ENCODE measurements at places on chromosomes 1 and 21.

DNA sequence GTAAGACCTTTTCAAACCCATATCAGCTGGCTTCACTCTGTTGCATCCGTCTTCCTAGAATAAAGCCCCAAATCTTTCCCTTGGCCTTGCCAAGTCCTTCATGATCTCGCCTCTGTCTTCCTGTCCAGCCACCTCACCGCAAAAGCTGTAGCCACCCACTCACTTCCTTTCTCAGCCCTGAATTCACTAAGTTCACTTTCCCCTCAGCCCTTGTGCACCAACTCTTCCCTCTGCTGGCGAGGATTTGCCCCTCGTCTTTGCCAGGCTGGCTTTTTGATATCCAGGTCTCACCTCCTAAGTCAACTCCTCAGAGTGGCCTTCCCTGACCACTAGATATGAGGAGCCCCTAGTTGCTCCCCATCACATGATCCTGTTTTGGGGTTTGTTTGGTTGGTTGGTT lies 3.9 kb upstream of the COL16A1 start:
- DNase-seq, result no peak

- no peak for DNase-seq
Measured at GRCh38 chr1:1274931-1275431, 1.3 kb upstream of the UBE2J2 start.

GRCh38 chr1:203547147-203547546 lies 53.2 kb downstream of the OPTC start:
- no peak for DNase-seq

DNA sequence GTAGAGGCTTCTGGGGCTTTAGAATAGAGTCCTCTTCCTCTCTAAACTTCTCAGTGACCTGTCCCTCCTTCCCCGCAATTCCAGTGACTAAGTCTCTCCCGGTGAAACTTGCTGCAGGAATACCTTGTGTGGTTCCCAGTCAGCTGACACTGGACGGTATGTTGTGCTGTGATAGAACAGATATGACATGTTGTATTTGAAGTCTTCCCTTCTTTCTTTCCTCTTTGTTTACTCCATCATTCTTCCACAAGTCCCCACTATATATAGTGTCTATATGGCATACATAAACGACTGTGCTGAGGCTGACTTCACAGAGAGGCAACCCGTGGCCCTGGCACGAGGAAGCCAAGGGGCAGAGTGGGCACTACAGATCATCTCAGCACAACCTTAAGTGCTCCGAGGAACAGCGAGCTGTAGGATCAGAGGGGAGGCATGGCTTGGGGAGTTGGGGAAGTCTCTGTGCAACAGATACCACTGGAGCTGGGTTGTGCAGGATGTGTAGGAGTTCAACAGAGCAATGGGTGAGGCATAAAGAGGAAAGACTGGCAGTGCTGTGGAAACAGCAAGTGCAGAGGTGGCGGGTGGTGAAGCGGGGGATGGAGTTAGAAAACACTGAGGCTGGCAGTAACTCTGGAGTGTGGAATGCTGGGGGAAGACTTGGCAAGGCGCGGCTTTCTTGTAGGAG lies 237.8 kb downstream of the TRABD2B start:
- DNase-seq, result no peak

GRCh38 chr1:11564237-11564636 lies 85.3 kb downstream of the DISP3 start:
- no peak for DNase-seq

GRCh38 chr1:180617774-180618395 lies 13.9 kb upstream of the XPR1 start:
- DNase-seq, result peak; percentile 24

DNA sequence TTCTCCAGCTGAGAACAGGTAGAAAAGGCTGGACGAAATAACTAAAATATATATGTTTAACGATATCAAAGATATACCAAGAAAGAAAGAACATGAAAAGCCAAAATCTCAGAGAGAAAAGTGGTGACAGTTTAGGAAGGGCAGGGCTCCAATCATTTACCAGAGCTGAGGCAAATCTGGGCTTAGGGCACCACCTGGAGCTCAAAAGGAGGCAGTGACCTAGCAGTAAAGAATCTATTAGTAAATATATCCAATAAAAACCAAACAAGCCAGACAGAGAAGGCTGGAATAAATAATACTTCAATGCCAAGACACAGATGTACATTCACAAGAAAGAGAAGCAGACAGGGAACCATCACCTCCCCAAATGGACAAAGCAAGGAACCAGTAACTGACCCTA lies 43.5 kb downstream of the CHIA start:
- DNase-seq, result peak; percentile 21

DNA sequence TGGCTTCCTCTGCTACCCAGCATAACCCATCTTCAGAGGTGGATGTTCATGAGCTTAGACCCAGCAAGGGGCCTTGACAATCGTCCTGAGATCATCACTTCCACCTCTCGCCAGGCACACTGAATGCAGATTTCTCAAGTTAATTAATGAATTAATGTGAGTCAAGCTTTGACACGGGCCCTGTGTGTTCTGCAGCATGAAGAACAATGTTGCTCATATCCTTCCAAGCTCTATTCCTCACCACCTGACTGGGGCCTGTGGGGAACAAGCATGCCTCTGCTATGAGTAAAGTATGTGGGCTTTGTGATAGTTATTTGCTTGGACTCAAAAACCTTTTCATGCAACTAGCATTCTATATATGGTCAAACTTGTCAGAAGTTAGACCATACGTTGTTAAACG lies 122.0 kb downstream of the SEC16B start:
- no peak for DNase-seq

GRCh38 chr21:23853796-23854379 lies 1753.4 kb downstream of the MRPL39 start:
- DNase-seq, result no peak

GRCh38 chr1:23889074-23889473 lies 21.0 kb upstream of the FUCA1 start:
- no peak for DNase-seq

DNA sequence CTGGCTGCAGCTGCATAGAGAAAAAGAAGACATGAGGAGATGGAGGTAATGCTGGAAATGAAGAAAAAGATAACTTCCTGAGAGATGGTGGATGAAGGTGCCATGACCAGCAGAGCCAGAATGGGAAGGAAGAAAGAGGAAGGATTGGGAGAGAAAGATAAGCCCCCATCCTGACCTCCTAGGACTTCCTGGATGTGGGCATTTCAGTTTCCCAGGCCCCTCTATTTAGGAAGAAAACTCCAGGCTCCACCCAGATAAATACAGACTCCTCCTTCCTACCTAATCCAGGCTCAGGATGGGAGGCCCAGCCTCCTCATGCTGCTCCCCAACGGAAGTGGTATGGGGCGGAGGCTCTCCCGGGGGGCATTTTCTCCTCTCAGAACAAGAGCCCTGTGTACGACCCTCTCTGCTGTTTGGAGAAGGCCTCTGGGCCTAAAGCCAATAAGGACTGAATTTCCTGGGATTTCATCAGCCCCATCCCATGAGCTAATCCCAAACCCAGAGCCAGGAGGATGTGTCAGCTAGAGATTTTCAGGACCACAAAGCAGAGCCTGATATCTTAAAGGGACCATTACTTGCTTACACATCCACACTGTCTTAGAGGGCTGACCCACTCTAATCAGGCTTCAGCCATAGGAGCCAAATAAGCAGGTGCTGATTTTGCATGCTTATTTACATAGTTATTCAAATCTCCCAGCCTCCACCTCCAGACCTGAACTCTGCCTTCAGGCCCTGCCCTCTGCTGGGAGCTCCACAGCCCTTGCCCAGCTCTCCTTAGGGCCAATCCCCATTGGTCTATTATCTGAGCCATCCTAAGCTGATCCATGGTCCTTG lies 5.1 kb upstream of the ARHGEF2 start:
- no peak for DNase-seq

DNA sequence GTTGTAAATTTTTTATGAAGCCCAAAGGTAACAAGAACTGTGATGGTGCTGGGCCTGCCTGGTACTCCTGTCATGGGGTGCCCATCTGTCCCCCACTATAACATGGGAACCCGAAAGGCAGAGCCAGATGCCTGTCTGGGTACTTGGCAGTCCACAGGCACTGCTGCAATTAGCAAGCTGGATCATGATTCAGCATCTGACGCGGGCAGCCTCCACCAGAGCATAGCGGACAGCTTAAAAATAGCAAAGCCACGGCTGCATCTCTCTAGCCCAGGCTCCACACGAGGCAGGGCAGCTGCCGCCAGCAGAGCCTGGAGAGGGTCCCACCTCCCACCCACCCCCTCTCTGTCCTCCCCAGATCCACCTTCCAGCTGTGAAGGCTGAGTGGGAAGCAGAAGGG lies 22.9 kb downstream of the SUSD4 start:
- no peak for DNase-seq

DNA sequence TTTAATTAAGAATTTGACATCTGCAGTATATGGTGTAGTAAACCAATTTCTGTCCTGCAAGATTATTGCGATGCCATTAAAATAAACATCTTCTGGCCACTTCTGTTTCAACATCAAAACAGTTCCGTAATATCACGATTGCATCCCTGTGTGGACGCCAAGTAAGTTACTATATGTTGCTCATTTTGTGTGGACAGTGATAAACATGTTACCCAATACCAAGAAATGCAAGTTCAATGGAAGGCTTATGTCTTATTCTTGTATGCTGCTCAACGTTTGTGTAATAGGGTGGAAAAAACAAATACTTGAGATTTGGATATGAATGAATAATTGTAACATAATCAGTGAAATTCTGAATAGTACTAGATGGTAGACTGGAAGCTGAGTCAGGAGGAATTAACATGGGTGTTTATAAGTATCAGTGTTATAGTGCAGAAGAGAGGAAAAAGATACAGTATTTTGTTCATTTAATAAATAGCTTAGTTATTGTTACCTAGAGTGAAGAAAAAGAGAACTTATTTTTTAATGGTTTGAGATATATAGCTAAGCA lies 15.2 kb downstream of the TTC3 start:
- no peak for DNase-seq

DNA sequence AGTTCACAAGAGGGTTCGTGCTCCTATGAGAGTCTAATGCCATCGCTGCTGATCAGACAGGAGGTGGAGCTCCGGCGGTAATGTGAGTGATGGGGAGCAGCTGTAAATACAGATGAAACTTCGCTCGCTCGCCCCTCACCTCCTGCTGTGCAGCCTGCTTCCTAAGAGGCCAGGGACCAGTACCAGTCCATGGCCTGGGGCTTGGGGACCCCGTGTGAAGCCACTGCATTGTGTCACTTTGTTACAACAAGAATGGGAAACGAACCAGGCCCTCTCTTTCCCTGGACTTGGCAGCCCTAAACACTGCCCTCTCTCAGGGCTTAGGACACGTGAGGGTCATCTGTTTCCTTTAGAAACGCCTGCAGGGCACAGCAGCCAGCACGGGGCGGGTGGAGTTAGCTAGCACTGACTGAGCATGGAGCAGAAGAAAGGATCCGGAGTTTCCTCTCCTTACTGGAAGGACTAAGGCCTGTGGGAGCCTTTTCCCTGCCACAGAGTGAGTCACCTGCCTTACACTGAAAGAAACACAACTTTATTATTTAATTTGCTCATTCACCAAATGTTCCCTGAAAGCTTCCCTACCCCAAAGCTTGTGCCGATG lies 185.2 kb upstream of the TMEM51 start:
- DNase-seq, result no peak

GRCh38 chr1:161743231-161743630 lies 6.4 kb upstream of the DUSP12 start:
- no peak for DNase-seq

Data from CD14-positive monocyte (primary cell).